ENCODE measurements at places on chromosomes 6 and 20. TPM values are rescaled to one million over a fixed set of nuclear protein-coding genes. Genes with fewer than 3 reads are reported as not detected.

TRIM10 gene
- not detected for total RNA-seq

APCDD1L gene
- not detected for total RNA-seq

NOTCH4 gene
- 0.73 TPM for total RNA-seq

WFDC5 gene
- not detected for total RNA-seq

LY86 gene
- total RNA-seq = not detected

CALHM6 gene
- total RNA-seq = not detected

HLA-DQA1 gene
- not detected for total RNA-seq

SEMG1 gene
- not detected for total RNA-seq

WFDC10B gene
- total RNA-seq = not detected

FAM209B gene
- 0.56 TPM for total RNA-seq

HLA-DRB5 gene
- not detected for total RNA-seq

OPRL1 gene
- 0.45 TPM for total RNA-seq

GLP1R gene
- total RNA-seq = not detected

EDN3 gene
- total RNA-seq = 0.30 TPM

CHRNA4 gene
- total RNA-seq = 0.15 TPM

HLA-F gene
- total RNA-seq = 5.1 TPM

LY6G6D gene
- total RNA-seq = not detected

SYCP2L gene
- total RNA-seq = 1.6 TPM

THBD gene
- total RNA-seq = 35.3 TPM

CCM2L gene
- total RNA-seq = 0.56 TPM

LIN28B gene
- total RNA-seq = 1.8 TPM

PPP1R14C gene
- total RNA-seq = 0.78 TPM

SHLD1 gene
- 8.1 TPM for total RNA-seq

TMEM242 gene
- 6.9 TPM for total RNA-seq

TTLL9 gene
- total RNA-seq = 0.14 TPM

ANKEF1 gene
- 7.6 TPM for total RNA-seq

FAM217A gene
- not detected for total RNA-seq

TAGAP gene
- not detected for total RNA-seq

MOG gene
- total RNA-seq = not detected

SRSF12 gene
- 1.0 TPM for total RNA-seq

B4GALT5 gene
- 64.7 TPM for total RNA-seq

UBE2C gene
- total RNA-seq = 250 TPM

STMND1 gene
- total RNA-seq = not detected

EBF4 gene
- 2.7 TPM for total RNA-seq

GINS1 gene
- 34.4 TPM for total RNA-seq

SYTL3 gene
- 0.88 TPM for total RNA-seq
